Stimulated activated CD4-positive, alpha-beta T cell treated with anti-CD3 and anti-CD28 coated beads, Interleukin-4, amount 100 ng/mL, for 4 hours (primary cell): ENCODE measurements at places on chromosomes 13 and 19.

DNA sequence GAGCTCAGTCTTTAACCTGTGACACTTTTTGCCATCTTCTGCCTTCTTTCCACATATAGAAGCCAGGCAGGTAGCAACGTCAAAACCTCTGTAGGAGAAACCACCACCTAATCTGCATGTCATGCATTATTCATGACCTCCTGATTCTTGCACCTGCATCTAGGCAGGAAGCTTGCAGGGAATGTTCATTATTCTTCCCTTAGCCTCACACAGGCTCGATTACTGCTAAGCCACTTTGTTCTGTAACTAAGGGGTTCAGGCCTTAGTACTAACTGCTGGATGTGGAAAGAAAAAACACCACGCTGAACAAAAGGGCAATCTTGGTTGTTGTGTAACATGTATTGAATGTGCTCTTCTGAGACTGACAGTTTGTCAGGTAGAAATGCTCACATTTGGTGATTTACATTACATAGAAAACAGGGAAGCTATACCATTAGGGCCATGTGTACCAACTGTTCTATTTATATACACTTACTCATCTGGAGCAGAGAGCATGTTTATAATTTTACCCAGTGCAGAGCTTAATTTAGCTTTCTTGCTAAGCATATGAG lies 366.9 kb downstream of the KLF12 start:
- DNase-seq: no peak

- no peak for DNase-seq
Observed at GRCh38 chr13:42017264-42017663, 31.2 kb upstream of the DGKH start.

DNA sequence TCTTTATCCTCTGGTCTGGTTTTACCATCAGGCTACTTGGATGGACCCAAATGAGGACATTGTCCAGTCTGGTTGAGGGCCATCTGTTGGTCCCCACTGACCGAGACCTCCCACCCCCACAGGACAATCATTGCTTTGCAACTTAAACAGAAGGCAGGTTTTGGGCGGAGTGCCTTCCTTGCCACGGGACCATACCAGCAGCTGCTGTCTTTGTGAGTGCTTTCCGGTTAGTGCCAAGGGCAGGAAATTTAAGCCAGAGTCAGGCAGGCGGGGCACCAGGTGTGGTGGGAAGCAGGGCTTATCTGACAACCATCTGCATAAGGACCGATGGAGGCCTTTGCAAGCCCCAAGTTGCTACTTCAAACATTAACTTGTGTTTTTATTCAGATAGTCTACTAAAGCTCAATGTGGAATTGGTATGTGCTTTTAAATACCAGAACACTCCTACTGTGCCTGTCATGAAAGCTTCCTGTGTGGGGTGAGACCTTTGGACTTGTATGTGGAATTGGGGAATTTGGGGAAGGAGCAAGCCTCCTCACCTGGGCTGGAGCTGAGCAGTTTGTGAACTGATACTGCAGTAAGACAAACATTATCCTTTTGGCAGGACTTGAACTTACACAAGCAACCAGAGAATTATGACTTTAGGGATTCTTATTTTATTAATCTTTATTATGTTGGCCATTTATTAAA lies 39.3 kb upstream of the UBE2L5 start:
- DNase-seq: no peak

DNA sequence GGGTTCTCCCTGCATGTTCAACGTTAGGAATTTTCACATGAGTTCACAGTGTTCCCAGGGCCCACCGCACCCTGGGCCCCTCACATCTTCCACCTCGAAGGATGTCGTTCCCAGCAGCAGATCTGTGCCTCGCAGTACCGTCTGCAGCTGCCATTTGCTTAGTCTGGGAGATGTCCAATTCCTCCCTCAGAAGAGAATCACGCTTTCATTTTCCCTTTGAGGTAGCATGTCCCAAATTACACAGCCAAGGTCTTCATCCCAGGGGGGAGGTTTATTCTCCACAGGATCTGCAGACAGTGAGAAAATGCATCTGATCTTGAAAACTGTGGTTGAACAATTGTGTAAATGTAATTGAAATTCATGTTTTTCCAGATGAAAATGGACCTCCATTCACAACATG lies 150.2 kb downstream of the DCT start:
- DNase-seq: no peak

DNA sequence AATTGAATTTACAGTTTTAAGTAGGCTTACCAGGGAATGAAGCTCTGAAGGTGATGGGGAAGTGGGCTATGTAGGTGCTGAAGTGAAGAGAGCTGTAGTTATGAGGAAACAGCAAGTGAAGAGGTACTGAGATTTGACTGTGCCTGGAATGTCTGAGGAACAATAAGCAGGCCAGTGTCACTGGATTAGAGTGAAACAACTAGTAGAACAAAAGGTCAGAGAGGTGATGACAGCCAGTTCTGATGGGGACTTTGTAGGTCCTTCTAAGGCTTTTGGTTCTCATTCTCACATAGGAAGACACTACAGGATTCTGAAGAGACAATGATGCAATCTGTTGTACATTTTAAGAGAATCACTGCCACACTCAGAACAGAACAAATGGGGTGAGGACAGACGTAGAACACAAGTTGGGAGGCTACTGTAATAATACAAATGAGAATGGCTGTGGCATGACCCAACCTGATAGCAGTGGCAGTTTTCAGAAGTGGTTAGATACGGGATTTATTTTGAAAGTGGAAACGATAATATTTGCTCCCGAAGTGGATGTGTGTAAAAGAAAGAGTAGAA lies 130.8 kb downstream of the MYCBP2 start:
- no peak for DNase-seq

- peak; percentile 23 for DNase-seq
Observed at GRCh38 chr19:13974073-13974472, 21.8 kb downstream of the DCAF15 start.

DNA sequence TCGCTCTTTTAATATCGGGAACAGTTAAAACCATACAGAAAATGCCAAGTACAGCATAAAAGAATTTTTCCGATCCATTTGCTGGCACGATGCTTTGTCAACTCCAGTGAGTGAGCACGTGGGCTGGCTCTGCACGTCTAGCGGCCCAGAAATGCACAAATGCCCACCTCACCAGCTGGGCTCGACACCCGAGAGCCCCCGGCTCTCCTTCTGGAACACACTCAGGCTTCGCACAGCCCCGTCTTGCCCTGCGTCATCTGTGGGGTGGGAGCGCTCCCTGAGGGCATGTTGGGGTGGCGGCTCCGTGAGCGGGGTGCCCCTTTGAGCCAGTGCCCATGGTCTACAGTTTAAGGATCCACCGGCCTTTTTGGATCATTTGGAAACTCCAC lies 24.5 kb downstream of the ATP4B start:
- no peak for DNase-seq

DNA sequence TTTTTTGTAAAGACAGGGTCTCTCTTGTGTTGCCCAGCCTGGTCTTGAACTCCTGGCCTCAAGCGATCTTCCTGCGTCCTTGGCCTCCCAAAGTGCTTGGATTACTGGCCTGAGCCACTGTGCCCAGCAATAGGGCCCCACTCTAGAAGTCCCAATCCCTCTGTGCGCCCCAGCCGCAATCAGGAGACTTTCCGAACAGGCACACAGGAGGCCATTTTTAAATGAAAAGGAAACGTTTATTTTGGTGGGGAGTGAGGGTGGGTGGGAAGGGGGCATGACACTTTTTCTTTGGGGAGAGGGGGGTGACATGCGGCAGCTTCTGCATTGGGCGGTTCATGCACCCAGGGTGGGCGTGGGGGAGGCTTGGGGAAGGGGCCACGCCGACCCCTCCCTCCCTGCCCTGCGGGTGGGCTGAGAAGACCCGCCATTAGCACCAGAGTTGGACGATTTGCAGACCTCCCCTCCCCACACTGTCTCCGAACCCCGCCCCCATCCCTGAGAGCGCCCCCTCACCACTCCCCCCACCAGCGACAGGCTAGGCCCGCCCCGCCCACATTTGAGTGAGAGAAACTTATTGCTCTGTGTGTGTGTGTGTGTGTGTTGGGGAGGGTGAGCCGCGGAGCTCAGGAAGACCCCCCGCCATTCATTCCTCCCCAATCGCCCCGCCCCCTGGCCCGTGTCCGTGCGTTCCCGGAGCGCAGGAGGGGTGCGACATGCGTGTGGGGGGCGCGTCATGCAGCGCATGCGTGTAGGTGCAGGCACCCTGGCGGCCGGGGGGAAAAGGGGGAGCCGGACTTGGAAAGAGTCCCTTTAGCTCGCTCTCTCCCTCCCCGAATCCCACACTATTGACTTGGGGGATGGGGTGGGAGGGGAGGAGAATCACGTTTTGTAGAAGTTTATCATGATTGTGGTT lies 17.2 kb downstream of the KCNC3 start:
- DNase-seq: no peak

DNA sequence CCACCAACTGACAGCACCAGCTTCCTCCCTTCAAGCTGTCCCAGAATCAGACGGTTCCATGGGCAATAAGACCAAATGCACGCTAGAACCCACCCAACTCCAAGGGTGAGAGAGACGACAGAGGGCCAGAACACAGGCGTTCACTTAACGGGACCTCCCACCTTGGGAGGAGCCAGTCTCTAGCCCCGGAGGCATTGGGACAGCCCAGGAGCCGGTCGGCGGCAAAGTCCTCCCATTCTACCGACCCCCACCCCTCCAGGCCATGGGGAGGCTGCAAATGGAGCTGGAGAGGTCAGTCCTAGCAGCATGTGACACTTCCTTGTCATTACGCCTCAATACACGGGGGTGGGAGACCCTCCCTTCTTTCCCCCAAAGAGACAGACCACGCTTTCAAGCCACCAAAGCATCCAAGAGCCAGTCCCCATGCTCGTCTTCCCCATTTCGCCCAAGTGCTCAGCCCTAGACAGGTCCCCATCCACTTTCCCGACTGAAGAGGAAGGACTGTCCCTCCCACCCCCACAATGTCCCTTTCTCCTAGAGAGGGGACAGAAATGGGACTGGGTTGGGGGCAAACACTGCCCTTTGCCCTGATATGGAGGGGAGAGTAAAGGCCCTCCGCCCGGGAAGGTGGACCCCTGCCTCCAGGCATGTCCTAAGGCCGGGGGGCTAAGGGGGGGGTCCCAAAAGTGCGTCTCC lies 964 bp downstream of the KHSRP start:
- DNase-seq: peak; percentile 31

DNA sequence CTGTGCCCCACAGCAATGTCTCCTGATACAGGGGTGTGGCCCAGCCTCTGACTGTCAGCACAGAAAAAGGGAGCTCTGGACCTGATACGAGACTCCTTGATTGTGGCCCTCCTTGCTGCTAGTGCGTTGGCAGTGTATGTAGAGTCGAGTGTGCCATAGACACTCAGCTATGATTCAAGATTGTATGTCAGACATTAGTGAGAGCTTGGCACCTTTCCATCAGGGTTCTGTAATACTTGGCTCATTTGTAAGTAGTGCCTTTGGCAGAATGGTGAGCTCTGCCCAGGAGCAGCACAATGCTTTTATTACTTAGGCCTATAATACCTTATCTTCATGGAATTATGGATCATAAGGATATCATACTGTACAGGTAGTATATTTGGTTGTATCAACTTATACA lies 83.4 kb downstream of the ATP8A2 start:
- DNase-seq: no peak

- DNase-seq: peak; percentile 39
Observed at GRCh38 chr19:39679791-39680168, 24.1 kb downstream of the LGALS16 start.

DNA sequence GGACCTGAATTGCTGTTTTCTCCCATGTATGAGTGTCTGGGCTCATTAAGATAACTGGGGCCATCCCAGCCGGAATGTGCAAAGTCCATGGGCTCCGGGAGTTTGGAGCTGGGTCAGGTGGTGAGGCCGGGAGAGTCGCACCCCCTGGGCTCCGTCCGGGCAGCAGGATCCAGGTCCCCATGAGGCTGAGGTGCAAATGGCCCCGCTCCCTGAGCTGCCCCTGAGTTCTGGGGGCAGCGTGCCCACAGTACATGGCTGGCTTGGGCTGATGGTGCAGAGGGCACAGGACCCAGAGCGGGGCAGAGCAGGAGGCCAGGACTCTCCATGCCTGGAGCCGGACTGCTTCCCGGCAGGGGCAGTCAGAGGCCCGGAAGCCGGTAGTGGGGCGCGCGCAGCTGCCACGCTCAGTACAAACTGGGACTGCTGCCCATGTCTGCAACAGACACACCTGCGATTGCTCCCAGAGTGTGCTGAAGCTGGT lies 136.0 kb downstream of the KDM4B start:
- DNase-seq: no peak

GRCh38 chr13:110985541-110985940 lies 70.7 kb upstream of the ANKRD10 start:
- DNase-seq: no peak

DNA sequence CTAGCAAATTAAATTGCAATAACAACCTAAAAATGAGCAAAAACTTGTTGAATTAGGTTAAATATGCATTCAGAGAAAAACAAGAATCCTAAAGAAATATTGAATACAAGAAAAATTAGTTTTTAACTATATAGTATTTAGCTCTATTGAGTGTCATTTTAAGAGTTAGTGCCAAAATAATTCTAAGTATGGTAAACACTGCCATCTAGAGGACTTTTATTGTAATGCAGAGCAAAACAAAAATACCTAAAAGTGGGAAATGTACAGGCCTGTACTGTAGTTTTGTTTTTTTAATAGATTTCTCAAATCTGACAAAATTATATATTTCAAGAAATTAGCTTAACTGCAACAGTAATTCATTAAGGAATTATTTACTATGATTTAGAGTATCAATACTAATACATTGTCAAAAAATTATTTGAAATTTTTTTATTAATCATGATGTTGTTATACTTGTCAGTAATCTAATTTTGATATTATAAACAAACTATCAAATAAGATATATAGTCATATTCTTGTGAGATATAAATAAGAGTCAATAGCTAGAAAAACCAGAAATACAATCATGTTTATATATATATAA lies 8.2 kb upstream of the PCDH9 start:
- DNase-seq: no peak

GRCh38 chr19:41376998-41377365 lies 649 bp downstream of the TMEM91 start:
- peak; percentile 81 for DNase-seq

DNA sequence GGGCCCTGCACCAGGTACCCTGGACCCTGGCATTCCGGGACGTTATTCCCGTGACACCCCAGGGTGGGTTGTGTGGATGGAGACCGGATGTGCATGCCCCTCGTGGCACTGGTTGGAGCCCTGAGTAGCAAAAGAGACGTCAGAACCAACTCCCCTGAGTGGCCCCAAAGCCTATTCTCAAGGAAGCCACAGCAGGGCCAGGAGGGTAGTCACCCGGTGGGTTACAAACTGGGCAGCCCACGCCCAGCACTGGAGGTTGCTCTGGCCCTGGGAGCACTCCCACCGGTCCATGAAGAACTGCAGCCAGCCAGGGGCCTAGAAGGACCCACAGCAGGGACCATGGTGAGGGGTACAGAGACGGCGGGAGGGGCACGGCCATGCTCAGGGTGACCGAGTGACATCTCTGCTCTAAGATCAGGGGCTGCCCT lies 7.5 kb downstream of the KLF16 start:
- DNase-seq: no peak

- DNase-seq: no peak
Observed at GRCh38 chr19:17796013-17796837, 1.3 kb downstream of the B3GNT3 start.

DNA sequence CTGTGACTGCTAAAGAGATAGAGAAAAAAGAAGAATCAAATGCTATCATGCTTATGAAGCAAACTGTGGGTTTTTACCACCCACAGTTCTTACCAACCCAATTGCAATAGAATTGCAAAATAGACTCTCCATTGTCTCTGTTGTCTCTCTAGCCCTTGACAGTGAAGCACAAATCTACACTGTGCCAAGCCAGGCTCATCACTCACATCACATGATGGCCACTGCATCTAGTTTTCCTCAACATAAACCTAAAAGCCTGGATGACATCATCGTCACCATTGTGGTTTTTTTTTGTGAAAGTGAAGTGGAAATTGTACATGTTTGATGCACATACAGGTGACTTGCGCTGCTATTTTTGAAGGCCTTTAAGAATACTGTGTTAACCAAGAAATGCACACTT lies 56.1 kb downstream of the KL start:
- no peak for DNase-seq
